Endothelial cell of umbilical vein (primary cell): ENCODE measurements at places on chromosomes 12 and 14. TPM values are rescaled to one million over a fixed set of nuclear protein-coding genes. Genes with fewer than 3 reads are reported as not detected.

- no peak for DNase-seq
- H3K36me3 ChIP-seq: no peaks in the 10 kb centered on the region
- no peaks in the 10 kb centered on the region for H3K4me1 ChIP-seq
- H3K27ac ChIP-seq: no peak overlapping the region
- no peak overlapping the region for H3K4me3 ChIP-seq
Measured at GRCh38 chr12:17640615-17641014, 449.4 kb downstream of the RERGL start.

DNA sequence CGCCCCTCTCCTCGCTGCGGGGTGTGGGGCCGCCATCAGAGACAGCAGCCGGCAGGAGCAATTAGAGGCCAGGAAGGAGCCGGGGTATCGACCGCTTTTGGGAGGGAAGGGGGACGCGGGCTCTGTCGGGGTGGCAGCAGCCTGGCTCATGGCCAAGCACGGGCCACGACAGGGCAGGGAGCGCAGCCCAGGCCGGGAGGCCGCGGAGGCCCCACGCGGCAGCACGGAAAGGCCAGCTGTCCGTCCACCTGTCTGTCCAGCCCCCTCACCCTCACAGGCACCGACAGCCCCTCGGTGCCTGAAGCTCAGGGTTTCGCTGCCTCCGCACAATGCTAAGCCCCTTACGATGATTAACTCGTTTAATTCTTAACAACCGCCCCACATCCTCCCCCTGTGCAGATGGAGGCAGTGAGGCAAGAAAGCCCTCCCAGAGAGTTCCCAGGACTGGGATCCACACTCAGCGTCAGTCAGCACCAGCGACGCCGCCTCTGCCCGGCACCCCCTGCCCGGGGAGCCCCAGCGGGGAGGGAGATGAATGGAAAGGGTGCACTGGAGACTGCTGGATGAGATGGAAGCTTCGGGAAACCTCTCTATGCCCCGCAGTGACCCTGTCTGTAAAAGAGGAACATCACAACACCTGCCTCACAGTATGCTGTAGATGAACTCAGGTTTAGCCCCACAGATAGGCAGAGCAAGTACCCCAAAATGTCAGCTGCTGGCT lies 23.7 kb downstream of the NCOR2 start:
- no peak overlapping the region for H3K4me3 ChIP-seq
- no peaks in the 10 kb centered on the region for H3K36me3 ChIP-seq
- peaks cover 12% of the 10 kb centered on the region for H3K4me1 ChIP-seq
- H3K27me3 ChIP-seq: no peaks in the 10 kb centered on the region
- DNase-seq: no peak
- H3K27ac ChIP-seq: no peak overlapping the region

Gene DPPA3
- not detected in 2 replicates for total RNA-seq

- H3K27ac ChIP-seq: no peak overlapping the region
- H3K36me3 ChIP-seq: no peaks in the 10 kb centered on the region
- peaks cover 7% of the 10 kb centered on the region for H3K27me3 ChIP-seq
Measured at GRCh38 chr14:51082349-51082748, 12.6 kb downstream of the TRIM9 start.

DNA sequence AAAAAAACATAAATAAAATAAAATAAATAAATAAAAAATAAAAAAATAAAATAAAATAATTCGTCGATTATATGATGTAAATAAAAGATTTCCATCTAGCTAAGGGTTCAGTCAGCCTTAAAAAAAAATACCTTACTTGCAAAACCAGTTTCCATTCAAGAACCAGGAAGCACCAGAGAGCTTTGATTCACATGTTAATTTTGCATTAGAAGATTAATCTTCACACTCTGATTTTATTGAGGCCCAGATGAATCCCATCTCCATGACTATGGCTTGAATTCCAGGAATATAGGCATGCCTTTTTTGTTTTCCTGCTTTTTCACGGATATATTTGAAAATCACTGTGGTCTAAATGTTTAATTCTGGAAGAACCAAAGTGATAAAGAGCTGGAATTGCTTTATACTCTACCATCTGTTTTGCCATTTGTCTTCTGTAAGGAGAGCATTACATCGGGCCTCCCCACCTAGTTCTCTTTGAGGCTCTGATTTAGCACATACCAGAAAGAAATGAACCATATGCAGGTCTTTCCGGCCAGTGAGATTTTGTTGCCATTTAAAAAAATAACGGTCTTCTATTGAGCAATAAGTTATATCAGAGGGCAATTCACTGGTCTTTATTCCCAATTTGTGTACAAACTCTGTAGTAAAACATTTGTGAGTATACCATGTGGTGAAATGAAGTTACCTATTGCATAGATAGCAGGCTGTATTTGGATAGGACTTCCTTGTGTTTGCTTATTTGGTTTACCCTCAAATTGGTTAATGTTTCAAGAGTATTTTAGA lies 175.5 kb downstream of the AEBP2 start:
- no peak overlapping the region for H3K4me3 ChIP-seq
- no peak for DNase-seq
- H3K27ac ChIP-seq: no peak overlapping the region
- H3K36me3 ChIP-seq: no peaks in the 10 kb centered on the region

Gene BTG1
- total RNA-seq: 89.5 and 104 TPM in 2 replicates

GRCh38 chr12:114409852-114410600 lies 4.1 kb upstream of the TBX5 start:
- no peak overlapping the region for H3K4me3 ChIP-seq
- no peaks in the 10 kb centered on the region for H3K36me3 ChIP-seq
- H3K27ac ChIP-seq: no peak overlapping the region
- DNase-seq: no peak
- H3K4me1 ChIP-seq: no peaks in the 10 kb centered on the region

- H3K27me3 ChIP-seq: no peaks in the 10 kb centered on the region
- no peak overlapping the region for H3K4me3 ChIP-seq
- DNase-seq: no peak
Measured at GRCh38 chr14:70947739-70948138, 40.5 kb downstream of the PCNX1 start.

- H3K4me1 ChIP-seq: no peaks in the 10 kb centered on the region
- H3K27me3 ChIP-seq: no peaks in the 10 kb centered on the region
- H3K4me3 ChIP-seq: no peak overlapping the region
- DNase-seq: no peak
Measured at GRCh38 chr12:7142809-7143465, 12.8 kb downstream of the CLSTN3 start.

DNA sequence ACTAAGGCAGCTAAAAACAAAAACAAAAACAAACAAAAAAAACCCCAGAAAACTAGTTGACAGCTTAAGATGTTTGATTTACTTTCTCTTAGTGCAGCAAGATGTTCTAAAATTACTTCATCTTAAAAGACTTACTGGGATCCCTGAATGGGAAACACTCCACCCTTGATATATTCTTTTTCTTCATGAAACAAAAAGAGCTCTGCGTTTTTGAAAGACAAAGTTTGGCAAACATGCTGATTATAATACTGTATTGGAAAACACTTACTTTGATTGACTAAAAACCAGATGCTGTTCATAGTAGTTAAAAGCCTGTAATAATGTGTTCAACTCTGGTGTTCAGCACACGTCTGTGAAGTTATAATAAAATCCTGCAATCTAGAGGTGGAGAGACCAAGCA lies 136.8 kb downstream of the SRGAP1 start:
- peaks cover 6% of the 10 kb centered on the region for H3K4me1 ChIP-seq
- H3K36me3 ChIP-seq: no peaks in the 10 kb centered on the region
- H3K4me3 ChIP-seq: no peak overlapping the region
- no peak for DNase-seq
- no peak overlapping the region for H3K27ac ChIP-seq

Gene LAG3
- 3.8 and 4.1 TPM in 2 replicates for total RNA-seq

GRCh38 chr14:76998910-76999309 lies 29.6 kb downstream of the IRF2BPL start:
- no peak overlapping the region for H3K4me3 ChIP-seq
- DNase-seq: no peak
- peaks cover 3% of the 10 kb centered on the region for H3K4me1 ChIP-seq
- H3K36me3 ChIP-seq: no peaks in the 10 kb centered on the region

Gene RNASE3
- total RNA-seq: not detected in 2 replicates

- H3K27me3 ChIP-seq: no peaks in the 10 kb centered on the region
- H3K36me3 ChIP-seq: no peaks in the 10 kb centered on the region
- H3K27ac ChIP-seq: no peak overlapping the region
- no peak for DNase-seq
Measured at GRCh38 chr12:19312637-19313036, 126.7 kb upstream of the AEBP2 start.

Gene FOXM1
- total RNA-seq: 110 and 136 TPM in 2 replicates

DNA sequence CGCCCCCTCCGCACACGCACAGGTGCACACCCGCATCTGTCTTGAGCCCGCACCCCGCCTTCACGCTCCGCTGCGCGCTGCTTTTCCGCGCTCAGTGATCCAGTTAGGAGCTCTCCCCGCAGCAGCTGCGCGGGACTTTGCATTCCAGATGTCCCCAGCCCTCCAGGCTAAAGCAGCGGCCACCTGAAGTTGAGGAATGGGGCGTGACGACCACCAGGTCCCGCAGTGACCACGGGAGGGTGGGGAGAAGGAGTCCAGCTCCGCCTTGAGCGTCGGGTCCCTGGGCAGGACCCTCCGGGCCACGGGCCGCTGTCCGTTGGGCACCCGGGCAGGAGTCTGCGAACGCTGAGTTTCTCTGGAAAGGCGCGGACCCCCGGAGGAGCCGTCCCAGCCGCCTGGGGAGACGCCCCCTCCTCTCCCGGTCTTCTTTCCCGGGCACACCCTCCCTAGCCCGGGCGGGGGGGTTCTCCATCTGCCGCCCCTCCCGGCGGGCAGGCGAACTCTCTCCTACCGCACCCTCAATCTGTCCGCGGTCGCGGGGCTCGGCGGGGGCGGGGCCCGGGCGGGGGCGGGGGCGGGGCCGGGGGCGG lies 334 bp upstream of the TMEM132C start:
- H3K27ac ChIP-seq: no peak overlapping the region
- H3K4me3 ChIP-seq: no peak overlapping the region
- no peaks in the 10 kb centered on the region for H3K27me3 ChIP-seq
- no peak for DNase-seq

Gene DEPDC4
- 0.44 and 0.66 TPM in 2 replicates for total RNA-seq

Gene SCFD1
- total RNA-seq: 50.4 and 59.9 TPM in 2 replicates

Gene RILPL1
- total RNA-seq: 29.7 and 30.4 TPM in 2 replicates

- no peak for DNase-seq
- H3K27ac ChIP-seq: no peak overlapping the region
- H3K27me3 ChIP-seq: no peaks in the 10 kb centered on the region
Measured at GRCh38 chr14:55340482-55340881, 69.3 kb downstream of the FBXO34 start.

Gene SLC39A2
- total RNA-seq: not detected in 2 replicates

DNA sequence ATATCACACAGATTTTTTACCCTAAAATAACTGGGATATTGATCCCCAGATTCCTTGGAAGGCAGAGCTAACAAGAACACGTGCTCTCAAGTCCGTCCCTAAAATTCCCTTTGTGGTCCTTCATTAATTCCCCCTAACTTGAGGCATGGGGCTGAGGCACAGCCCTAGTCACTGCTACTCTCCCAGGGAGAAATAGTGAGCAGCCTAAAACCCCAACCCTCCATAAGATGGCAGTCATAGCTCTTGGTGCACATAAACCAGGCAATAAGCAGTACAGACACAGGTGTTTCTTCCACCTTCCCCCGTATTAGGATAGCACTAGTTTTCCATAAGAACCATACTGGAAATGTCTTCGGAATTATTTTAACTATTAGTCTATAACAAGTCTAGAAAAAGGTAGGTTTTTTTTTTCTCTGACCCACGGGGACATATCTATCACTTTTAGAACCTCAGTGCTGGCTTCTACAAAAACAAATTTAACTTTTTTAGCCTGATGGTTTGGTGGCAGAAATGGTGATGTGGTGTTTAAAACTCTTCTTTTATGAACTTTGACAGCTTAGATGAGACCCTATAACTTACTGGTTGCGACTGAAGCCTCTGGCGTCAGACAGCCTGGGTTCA lies 3.1 kb upstream of the ARHGEF40 start:
- DNase-seq: no peak
- H3K4me1 ChIP-seq: peaks cover 10% of the 10 kb centered on the region
- H3K36me3 ChIP-seq: no peaks in the 10 kb centered on the region
- no peak overlapping the region for H3K27ac ChIP-seq

GRCh38 chr14:93965287-93965821 lies 11.0 kb downstream of the ASB2 start:
- H3K27ac ChIP-seq: no peak overlapping the region
- H3K27me3 ChIP-seq: no peaks in the 10 kb centered on the region
- DNase-seq: no peak
- no peak overlapping the region for H3K4me3 ChIP-seq

DNA sequence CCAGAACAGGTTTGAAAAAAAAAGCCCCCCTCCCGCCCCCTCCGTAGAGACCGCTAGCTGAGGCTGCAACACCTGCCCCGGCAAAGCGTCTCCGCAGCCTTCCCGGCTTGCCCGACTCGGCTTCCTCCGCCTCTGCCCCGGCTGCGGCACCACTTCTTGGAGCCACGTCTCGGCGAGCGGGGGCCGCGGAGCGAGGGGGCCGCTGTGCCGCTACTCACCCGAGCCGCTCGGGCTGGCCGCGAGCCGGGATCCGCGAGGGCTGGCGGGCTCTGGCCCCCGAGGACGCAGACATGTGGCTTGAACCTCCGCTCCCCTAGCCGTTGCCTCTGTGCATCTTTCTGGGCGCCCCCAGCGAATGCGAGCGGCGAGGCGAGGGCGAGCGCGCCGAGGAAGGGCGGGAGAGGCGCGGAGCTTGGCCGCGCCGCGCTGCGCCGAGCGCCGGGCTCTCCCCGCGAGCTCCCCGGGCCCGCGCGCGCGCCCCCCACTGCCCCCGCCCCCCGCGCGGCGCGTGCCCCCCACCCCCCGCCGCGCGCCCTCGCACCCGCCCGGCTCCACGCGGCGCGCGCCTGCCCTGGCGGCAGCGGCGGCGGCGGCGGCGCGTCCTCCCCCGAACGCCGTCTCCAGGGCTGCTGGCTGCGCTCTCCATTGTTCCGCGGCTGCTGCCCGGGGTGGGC lies 249.5 kb downstream of the APAF1 start:
- H3K4me3 ChIP-seq: no peak overlapping the region
- H3K27me3 ChIP-seq: peaks cover 52% of the 10 kb centered on the region
- no peak for DNase-seq
- H3K27ac ChIP-seq: no peak overlapping the region
- no peaks in the 10 kb centered on the region for H3K4me1 ChIP-seq

GRCh38 chr14:56324856-56325699 lies 206.9 kb downstream of the PELI2 start:
- H3K4me1 ChIP-seq: no peaks in the 10 kb centered on the region
- no peak for DNase-seq
- H3K27me3 ChIP-seq: no peaks in the 10 kb centered on the region
- no peak overlapping the region for H3K27ac ChIP-seq
- H3K36me3 ChIP-seq: no peaks in the 10 kb centered on the region

Gene NANOG
- not detected in 2 replicates for total RNA-seq

DNA sequence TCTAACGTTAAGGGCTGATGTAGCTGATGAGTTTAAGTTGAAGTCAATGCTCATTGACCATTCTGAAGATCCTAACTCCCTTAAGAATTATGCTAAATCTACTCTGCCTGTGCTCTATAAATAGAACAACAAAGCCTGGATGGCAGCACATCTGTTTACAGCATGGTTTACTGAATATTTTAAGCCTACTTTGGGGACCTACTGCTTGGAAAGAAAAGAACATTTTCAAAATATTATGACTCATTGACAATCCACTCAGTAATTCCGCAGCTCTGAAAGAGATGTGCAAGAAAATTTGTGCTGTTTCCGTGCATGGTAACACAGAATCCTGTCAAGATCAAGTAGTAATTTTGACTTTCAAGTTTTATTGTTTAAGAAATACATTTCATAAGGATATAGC lies 35.0 kb upstream of the NAV3 start:
- no peak for DNase-seq
- no peaks in the 10 kb centered on the region for H3K36me3 ChIP-seq
- H3K27ac ChIP-seq: no peak overlapping the region

Gene RFX4
- not detected in 2 replicates for total RNA-seq
